Esophagus muscularis mucosa (tissue), 4 donors: ENCODE measurements at places on chromosomes 3 and 15. TPM values are rescaled to one million over a fixed set of nuclear protein-coding genes. Genes with fewer than 3 reads are reported as not detected.

DNA sequence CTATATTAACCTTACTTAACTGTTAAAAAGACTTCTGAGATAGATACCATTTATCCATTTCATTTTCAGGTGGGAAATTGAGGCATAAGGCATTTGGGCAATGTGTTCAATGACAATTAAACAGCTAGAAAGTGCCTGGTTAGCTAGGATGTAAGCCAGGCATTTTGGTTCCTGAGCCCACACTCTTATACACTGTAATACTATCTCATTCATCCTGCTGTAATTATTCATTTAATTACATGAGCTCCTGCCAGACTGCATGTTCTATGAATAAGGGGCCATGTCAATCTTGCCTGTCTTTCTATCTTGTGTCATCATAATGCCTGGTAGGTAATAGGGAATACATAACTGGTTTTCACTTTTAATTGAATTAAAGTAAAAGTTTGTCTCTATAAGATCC is 74.0 kb downstream of the RBMS3 start:
- DNase-seq: no peak

- DNase-seq: no peak
Observed at GRCh38 chr3:125003369-125003853, 52.4 kb downstream of the HEG1 start.

DNA sequence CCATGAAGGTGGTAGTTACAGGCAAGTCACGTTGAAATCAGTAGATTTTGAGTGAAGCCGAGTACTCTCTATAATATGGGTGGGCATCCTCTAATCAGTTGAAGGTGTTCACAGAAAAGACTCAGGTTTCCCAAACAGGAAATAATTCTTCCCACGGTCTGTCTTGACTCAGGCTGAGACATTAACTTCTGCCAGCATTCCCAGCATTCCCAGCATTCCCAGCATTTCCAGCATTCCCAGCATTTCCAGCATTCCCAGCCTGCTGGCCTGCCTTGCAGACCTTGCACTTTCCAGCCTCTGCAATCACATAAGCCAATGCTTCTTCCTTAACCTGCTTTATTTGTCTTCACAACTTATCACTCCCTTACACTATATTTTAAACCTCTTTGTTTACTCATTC is 542.3 kb upstream of the ROBO2 start:
- no peak for DNase-seq

DNA sequence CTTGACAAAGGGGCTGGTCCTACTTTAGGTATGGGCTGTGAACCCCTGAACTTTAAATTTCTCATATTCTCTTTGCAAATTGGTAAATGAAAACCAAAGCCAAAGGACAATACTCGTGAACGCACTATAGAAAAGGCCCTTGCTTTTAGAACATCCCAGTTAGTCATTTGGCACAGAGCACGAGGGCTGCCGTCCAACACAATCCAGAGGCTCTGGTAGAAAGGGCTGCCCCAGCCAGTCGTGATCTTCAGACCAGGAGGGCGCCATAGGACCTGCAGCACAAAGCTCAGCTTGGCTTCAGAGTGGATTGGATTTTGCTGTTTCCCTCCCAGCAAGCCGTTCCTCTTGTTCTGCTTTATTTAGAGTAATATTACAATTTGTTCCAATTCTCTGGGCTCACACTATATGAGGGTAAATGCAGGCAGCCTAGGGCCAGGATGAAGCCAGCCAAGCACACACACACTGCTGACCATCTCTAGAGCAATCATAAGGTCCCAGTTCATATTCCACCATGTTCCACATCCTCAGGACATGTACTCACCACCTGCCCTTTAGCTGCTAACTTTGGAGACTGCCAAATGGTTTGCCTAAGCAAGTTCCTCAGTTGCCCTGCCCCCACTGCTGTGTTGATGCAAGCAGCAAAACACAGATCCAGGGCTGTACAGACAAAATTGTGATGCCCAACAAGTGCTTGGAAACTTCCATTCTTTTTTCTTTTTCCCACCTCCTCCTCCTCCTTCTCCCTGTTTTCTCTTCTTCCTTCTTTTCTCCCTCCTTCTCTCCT is 6.0 kb upstream of the BFSP2 start:
- DNase-seq: no peak

DNA sequence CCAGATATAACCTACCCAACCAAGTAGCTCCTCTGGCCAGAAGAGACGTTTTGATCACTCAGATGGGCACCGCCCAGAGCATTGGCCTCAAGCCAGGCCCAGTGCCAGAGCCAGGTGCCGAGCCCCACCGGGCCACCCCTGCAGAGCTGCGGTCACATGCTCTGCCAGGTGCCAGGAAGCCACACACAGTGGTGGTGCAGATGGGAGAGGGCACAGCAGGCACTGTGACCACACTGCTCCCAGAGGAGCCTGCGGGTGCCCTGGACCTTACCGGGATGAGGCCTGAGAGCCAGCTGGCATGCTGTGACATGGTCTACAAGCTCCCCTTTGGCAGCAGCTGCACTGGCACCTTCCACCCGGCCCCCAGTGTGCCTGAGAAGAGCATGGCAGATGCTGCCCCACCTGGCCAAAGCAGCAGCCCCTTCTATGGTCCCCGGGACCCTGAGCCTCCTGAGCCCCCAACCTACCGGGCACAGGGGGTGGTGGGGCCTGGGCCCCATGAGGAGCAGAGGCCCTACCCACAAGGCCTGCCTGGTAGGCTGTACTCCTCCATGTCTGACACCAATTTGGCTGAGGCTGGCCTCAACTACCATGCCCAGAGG is 19.1 kb upstream of the APEH start:
- no peak for DNase-seq

DNA sequence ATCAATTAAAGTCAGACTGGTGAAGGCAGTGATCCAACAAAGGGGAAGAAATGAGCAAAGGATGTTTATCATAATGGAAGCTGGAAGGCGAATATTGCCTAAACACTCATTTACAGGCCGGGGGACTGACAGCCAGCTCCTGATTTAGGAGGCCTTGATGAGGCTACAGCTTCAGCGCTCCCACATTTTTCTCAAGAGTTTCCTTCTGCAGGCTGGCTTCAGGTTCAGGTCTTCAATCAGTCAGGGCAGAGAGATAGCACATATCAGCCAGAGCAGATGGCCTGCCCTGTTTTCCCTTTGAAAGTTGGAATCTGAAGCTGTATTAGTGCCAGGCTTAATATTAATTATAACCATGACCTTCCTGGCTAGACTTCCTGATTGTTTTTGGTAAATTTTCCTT is 218.9 kb downstream of the SV2B start:
- no peak for DNase-seq

DNA sequence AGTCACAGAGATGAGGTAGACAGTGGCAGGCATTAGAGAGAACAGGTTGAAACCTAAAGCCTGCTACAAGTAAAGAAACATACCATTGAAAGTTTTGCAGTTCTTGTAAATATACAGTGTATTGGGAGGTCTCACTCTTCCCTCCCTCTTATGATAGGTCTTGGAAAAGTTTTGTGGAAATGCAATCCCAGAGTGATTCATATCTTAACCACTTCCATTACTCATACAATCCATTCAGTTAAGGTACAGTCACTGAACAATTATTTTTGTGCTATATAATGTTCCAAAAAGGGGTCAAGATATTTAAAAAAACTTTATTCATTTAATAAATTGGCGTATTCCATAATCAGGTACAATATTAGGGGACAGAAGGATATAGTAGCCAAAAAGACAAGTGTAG is 737.7 kb upstream of the ALCAM start:
- DNase-seq: no peak

DNA sequence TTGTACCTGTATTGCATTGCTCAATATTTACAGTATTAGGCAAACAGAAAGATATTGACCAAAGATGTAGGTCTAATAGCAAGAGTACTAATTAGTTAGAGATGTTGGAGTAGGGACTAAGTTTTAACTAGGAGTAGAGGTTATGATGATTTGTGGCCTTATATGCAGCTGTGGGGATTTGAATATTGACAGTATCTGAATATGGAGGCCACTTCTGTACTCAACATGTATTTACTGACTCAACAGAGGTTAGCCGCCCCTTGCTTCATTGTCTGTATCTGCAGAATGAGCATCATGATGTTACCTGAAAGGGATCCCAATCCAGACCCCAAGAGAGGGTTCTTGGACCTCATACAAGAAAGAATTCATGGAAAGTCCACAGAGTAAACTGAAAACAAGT is 49.6 kb upstream of the LRTM1 start:
- no peak for DNase-seq

GRCh38 chr3:142943870-142944269 is 19.6 kb downstream of the PAQR9 start:
- DNase-seq: no peak

GRCh38 chr3:193701953-193702635 is 109.1 kb downstream of the OPA1 start:
- DNase-seq: no peak

DNA sequence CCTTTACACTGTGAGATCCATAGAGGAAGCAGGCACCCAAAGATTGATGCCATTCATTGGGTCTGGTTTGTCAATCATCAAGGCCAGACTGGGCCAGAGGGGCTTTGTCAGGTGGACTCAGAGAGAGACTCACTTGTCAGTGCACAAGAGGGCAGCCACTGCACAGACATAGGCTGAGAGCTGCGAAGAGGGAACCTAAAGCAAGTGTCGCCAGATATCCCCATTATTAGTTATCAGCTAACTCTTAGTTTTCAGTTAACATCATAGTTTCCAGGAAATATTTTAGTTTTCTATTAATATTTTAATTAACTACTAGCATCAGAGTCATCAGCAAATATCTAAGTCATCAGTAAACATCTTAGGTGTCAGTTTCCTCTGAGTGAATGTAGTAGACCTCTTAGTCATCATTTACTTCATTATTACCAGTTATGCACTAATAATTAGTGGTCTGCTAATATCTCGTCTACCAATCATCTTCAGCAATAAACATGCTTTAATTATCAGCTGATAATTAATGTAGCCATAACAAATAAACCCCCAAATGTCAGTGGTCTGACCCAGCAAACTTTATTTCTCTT is 41.7 kb upstream of the LIMD1 start:
- DNase-seq: no peak

GRCh38 chr15:62275831-62276230 is 110.7 kb upstream of the C2CD4B start:
- DNase-seq: peak; percentile 68

DNA sequence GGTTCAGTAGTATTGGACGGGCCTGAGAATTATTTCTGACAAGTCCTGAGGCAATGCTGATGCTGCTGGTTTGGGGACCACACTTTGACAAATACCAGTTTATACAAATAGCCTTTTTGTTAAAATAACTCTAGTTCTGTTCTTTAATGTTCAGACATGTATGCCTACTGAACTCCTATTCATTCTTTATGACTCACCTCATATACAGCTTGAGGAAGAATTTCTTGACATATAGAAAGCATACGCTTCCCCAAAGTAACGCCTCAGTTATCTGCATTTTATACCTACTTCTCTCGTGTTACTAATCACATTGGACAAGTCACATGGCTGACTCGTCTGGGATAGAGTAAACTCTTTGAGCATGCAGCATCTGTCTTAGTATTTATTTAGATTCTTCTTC is 145.4 kb upstream of the GOLIM4 start:
- DNase-seq: no peak

DNA sequence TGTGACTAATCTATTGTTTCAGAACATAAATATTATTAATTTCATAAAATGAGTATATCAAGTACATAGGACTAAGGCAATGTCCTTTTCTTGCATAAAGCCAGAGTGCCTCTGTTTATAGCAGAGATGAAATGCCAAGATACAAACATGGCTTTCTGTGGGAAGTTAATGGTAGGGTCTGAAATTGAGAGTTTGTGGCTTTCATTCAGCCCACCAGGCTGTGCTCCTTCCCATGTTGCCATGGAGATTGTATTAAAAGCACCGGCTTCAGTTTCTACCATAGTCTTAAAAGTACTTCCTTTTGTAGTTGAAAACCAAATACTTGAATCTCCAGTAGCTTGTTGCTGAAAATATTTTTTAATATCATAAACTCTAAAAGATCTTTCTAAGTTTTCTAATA is 114.0 kb downstream of the LRRC28 start:
- no peak for DNase-seq

- DNase-seq: peak; percentile 8
Observed at GRCh38 chr15:91529534-91529933, 324.0 kb upstream of the SLCO3A1 start.

GRCh38 chr3:52306978-52307377 is 9.1 kb upstream of the DNAH1 start:
- no peak for DNase-seq

- DNase-seq: no peak
Observed at GRCh38 chr15:51484781-51485180, 137.8 kb downstream of the DMXL2 start.

DNA sequence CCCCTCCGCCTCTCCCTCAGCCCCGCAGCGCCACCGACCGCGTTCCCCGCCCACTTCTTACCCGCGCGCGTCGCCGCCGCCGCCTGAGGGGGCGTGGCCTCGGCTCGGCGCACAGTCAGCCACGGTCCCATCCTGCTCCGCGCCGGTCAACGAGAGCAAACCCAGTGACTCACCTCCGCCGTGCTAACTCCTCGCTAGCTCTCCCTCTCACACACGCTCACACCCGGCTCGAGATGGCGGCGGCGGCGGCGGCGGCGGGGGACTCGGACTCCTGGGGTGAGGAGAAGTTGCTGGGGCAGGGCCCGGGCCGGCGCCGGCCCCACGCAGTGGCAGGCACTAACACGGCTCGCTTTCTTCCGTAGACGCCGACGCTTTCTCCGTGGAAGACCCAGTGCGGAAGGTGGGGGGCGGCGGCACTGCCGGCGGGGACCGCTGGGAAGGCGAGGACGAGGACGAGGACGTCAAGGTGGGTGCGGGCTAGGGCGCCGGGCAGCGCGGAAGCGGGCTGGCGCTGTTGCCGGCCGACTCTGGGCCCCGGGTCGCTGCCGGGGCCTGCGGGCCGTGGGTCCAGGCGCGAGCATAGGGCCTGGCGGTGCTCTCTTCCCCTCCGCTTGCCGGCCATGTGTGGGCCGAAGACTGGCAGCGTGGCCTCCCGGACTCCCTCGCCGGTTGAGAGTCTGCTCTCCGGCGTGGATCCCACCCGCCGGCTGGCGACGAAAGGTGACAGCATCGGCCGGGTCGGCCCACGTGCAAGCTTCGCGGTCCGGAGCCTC is at the start of gene EIF3J:
EIF3J (plus strand) TSS at position 186 of the 773 bp plus-strand sequence; CDS start at position 234, 48 bp downstream.
- DNase-seq: no peak

DNA sequence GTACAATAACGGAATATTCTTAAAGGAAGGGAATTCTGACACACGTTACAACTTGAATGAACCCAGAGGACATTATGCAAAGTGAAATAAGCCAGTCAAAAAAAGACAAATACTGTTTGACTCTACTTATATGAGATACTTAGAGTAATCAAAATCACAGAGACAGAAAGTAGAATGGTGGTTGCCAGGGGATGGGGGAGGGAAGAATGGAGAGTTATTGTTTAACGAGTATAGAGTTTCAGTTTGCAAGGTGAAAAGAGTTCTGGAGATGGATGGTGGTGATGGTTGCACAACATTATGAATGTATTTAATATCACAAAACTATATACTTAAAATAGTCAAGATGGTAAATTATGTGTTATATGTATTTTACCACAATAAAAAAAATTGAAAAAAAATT is 112.9 kb upstream of the ARHGEF3 start:
- no peak for DNase-seq

Gene HYAL1
- 8.3 TPM for total RNA-seq

Gene LXN
- total RNA-seq: 7.2 TPM

Gene TMEM115
- 37.0 TPM for total RNA-seq

Gene SLC12A1
- not detected for total RNA-seq

Gene KIF23
- 3.8 TPM for total RNA-seq

Gene LNP1
- 1.8 TPM for total RNA-seq

Gene IL17RB
- not detected for total RNA-seq
